Stimulated activated CD4-positive, alpha-beta T cell treated with anti-CD3 and anti-CD28 coated beads, TNF-alpha, amount 100 ng/mL, for 4 hours (primary cell): ENCODE measurements at places on chromosomes 12 and 14.

GRCh38 chr12:77979597-77980250 lies 149.0 kb downstream of the NAV3 start:
- DNase-seq, result no peak

DNA sequence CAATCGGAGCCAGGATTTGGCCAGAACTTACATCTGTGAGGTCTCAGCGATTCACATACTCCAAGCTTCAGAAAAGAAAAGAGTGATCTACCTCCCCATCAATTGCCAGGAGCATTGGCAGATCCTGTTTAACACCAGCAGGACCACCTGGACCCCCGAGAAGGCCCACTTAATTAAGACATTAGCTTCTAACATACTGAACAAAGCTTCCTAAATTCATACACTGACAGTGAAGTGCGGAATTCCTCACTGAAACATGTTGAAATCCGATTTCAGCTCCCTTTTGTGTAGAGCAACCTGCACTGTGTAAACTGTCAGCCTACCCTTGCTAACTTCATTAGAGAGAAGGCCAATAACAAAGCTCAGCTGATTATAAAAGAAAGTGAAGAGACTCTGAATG lies 274.0 kb downstream of the NOVA1 start:
- no peak for DNase-seq

GRCh38 chr14:29240066-29240465 lies 473.5 kb downstream of the FOXG1 start:
- DNase-seq, result no peak

DNA sequence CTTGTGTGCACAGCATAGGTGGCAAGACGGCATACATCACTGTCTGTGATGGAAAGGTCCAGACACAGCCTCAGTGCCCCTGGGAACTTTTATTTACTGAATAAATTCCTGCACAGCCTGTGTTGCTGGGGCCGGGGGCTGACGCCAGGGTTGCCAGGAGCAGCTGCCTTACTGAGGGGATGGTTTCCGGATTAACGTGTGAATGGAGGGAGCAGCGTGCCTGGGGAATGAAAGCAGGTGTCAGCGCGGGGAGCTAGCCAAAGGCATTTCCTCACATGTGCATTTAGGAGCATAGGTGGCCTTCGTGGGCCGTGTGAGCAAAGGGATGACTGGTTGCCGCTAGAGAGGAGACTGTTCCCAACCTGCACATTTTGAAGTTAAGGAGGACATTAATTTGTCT lies 41.6 kb downstream of the SFSWAP start:
- DNase-seq, result no peak

DNA sequence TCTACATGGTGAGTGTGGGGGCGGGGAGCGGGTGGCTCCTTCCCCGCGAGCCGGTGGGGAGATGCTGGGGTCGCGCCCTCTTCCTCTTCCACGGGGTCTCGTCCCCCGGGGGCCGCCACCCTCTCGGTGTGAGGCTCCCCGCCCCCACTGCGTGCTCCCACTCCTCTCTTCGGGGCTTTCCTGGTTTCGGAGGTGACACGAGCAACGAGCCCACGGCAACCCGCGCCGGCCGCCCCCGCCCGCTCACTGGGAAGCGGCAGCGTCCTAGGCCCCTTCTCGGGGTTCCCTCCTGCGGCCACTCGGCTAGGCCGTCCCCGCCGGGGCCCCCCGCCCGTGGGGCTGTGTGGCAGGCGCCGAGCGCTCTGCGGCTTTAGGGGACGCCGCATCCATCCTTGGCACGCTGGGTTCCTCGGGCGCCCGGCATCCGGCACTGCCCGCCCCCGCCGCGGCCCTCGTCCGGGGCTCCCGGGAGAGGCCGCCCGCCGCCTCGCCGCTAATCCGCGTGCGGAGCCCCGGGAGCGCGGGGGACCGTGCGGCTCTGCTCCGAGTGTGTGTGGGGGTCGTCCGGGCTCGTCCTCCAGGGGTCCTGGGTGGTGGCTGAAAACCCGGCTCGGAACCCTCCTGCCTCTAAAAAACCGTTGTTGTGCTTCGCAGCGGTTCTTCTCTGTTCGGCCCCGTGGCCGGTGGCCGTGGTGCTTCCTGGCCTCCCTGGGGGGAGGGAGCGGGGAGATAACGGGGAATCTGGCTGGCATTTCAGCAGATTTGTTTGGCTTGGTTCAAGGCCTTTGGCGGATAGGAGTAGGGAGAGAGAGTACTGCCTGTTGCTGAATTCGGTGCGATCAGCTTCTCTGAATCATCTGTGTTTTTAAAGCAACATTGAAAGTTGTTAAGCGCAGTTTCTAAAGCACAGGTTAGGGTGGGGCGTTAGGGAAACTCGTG lies 1.0 kb downstream of the PCNX1 start:
- DNase-seq, result peak; percentile 39

- no peak for DNase-seq
Observed at GRCh38 chr12:2692080-2692479, 102.7 kb upstream of the FKBP4 start.

- DNase-seq, result no peak
Observed at GRCh38 chr14:90963343-90963742, 97.1 kb downstream of the RPS6KA5 start.

GRCh38 chr12:58254463-58255100 lies 313.2 kb downstream of the ATP23 start:
- no peak for DNase-seq

GRCh38 chr12:52063981-52064649 lies 5.7 kb upstream of the ATG101 start:
- DNase-seq, result no peak

- no peak for DNase-seq
Observed at GRCh38 chr12:120940799-120941198, 36.6 kb upstream of the SPPL3 start.

DNA sequence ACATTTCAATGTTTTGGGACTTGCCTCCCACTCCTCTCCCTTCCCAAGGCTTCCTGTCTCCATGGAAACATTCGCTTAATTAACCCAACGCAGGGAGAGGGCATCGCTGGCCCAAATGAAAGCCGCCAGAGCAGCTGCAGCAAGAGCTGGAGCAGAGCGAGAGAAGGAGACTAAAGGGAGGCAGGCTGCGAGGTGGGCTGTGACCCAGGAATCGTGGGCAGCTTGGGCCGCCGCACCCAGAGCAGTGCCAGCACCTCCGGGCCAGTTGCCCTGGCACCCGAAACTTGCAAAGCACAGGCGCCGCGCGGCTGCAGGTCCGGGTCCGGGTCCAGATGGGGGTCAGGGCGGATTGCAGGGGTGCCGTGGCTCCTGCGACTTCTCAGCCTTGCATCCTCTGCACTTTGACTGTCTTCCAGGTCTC lies 43.5 kb upstream of the PTPRQ start:
- DNase-seq, result no peak

- DNase-seq, result no peak
Observed at GRCh38 chr14:102050625-102051024, 36.2 kb downstream of the HSP90AA1 start.
